ENCODE measurements at places on chromosomes 12 and 14.

GRCh38 chr12:122064025-122064777 lies 14.4 kb upstream of the MLXIP start:
- peak; percentile 40 for DNase-seq

DNA sequence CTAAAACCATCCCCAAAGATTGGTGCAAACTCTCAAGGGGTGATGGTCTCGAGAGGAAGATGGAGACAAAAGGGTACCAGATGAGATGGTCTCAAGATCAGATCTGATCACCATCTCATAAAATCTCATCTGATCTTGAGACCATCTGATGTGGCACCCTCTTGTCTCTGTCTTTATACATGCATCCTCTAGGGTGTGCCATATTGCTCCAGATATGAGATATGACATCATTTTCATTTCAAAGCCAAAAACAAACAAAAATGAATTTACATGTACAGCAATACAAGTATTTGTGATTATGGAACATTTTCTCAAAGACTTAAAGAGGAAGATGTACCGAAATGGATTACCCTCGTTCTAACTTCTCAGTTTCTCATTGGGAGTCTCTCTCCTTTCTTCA lies 787.2 kb downstream of the GALC start:
- no peak for DNase-seq

DNA sequence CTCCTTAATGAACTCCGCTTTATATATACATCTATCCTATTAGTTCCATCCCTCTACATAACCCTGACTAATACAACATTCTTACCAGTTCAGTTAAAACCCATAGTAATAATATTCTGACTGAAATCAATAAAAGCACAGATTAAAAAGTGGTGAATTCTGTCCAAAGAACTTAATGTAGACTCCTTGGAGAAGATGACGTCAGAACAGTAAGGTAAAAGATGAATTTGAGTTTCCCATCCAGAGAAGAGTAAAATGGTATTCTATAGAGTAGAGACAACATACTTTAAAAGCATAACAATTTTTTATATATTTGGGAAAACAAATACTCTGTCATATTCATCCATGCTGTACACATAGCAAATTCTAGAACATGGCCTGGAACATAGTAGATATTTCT lies 418.0 kb upstream of the SYT1 start:
- no peak for DNase-seq

- DNase-seq, result no peak
Measured at GRCh38 chr14:20118795-20119194, 8.3 kb downstream of the OR4K17 start.

DNA sequence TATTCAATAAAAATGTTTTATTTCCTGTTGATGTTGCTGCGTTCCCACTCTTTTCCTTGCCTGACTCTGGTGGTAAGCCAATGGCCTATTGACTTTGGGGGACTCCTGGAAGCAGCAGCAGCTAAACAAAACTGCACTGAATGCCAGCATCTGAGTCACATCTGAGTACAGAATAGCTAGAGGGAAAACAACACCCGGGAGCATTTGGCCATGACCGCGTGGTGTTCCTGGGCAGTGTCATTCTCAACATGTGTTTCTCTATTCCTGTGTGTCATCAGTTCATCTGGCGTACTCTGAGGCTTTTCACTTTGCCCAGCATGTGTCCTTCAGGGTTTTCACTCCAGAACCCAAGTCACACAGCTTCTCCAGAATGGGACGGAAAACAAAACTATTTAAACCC lies 238.8 kb downstream of the PAWR start:
- no peak for DNase-seq

DNA sequence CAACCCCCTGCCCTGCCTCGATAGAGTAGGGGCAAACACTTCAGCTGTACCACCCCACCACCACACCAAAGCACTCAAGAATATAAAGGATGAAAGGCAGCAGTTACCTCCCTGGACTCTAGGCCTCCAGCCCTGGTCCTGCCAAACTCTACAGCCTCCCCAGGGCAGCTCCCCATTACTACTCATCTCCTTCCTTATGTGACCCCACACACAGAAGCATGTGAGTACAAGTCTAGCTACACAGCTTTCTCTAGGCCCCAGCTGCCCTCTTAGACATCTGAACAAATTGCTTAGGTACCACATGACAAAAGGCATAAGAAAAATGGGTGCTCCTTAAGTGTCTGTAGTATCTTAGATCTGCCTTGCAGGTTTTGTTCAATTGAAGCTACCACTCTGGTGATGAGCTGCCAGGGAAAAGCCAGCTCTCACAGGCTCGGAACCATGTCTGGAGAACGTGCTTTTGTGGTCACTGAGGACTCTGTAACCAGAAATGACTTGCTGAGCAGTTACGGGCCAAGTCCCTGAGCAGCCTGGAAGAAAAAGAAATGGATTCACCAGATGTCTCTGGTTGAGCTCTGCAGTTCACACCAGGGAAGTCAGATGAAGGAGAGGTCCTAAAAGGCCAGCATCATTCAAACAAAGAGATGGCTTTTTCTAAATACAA lies 32.8 kb downstream of the FMNL3 start:
- no peak for DNase-seq

DNA sequence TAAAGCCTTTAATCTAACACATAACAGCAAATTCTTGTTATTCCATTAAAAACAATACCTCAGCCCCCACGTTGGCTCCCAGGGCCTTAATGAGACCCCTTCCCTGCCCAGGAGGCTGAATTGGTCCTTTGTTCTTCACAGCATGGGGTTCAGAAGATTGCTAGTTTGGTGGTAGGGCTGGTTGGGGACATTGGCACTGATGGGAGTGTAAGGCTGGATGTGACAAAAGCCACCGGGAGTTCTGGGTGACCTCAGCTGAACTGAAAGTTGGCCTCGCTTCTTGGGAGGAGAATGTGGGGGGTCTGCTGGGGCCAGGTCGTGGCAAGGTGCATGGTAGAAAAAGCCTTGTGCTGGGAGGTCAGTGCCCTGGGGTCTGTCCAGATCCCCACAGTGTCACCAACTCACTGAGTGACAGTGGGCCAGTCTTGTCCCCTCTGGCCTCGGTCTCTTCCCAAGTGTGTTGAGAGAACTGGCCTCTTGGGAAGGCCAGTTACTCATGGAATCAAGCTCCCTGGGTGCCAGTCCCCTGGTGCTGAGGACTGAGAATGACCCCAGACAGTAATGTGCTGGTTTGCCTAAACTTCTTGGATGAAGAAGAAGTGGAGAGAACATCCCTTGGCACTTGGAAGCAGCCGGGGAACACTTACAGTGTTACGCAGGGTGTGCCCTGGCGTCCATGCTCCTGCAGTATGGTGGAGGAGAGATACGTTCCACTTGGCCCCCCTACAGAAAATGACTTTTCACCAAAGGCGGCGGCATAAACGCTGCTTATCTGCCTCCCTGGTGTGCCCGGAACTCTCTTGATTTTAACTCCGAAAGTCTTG lies 283.7 kb upstream of the RTL1 start:
- DNase-seq, result no peak

DNA sequence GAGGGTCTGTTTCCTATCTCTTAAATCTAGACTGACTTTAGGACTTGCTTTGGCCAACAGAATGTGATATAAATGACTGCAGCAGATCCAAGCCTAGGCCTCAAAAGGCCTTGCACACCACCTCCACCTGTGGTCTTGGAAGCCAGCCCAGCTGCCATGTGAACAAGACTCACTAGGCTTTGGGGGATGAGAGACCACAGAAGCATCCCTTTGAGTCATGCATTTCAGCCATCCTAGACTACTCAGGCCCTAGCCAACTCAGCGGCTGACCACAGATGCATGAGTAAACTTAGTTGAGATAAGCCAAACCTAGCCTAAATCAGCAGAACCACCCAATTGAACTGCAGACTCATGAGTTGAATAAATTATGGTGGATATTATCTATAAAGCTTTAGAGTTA lies 87.7 kb downstream of the KCNH5 start:
- DNase-seq, result no peak

DNA sequence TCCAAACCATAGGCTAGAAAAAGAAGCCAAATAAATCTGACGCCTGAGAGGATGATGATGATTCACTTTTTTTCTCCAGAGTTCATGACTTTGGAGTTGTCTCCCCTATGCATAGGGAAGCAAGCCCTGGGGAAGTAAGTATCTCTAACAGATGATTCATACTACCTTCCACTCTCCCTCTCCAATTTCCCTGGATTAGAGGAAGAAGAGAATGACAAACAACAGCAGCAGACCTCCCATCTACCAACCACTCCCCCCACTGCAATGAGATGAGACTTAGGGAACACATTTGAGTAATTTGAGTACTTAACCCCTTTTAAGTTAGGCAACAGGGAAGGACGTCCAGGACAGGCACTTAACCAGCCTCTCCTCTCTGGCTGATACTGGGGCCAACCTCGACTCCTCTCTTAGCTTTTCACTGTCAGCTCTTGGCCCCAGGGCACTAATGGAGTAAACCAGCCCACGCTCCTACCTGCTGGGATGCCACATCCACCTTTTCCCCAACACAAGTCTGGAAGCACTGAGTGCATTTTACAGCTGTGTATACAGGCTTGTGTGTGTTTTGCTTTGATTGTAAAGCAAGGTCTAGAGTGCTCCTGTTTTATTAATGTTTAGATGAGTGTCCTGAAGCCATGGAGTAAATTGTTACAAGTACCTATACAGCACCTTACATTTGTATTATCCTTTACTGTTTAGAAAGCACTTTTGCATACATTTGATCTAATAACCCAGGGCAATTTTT lies 180.7 kb downstream of the PHLDA1 start:
- DNase-seq, result no peak

- no peak for DNase-seq
Measured at GRCh38 chr12:87376722-87377121, 652.5 kb downstream of the C12orf50 start.

DNA sequence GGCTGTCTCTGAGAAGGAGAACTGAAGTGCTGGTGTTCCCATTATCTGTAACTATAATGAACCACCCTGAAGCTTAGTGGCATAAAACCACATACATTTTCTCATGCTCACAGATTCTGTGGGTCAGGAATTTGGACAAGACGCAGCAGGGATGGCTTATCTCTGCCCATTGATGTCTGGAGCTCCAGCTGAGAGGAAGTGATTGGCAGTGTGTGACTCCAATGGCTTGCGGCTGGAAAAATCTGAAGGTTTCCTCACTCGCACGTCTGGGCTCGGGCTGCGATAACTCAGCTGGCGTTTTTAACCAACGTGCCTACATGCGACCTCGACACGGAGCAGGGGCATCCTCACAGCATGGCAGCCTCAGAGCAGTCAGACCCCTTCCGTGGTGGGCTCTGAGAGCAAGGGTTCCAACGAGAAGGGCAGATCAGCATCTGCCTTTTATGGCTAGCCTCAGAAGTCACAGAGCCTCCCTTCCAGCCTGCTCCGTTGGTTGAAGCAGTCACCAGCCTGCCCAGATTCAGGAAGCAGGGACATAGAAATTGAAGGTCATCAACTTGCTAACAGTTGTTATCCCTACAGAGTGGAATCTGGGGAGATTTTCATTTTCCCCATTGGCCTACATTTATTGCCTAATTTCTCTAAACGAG lies 143.3 kb upstream of the BCL2L14 start:
- no peak for DNase-seq

DNA sequence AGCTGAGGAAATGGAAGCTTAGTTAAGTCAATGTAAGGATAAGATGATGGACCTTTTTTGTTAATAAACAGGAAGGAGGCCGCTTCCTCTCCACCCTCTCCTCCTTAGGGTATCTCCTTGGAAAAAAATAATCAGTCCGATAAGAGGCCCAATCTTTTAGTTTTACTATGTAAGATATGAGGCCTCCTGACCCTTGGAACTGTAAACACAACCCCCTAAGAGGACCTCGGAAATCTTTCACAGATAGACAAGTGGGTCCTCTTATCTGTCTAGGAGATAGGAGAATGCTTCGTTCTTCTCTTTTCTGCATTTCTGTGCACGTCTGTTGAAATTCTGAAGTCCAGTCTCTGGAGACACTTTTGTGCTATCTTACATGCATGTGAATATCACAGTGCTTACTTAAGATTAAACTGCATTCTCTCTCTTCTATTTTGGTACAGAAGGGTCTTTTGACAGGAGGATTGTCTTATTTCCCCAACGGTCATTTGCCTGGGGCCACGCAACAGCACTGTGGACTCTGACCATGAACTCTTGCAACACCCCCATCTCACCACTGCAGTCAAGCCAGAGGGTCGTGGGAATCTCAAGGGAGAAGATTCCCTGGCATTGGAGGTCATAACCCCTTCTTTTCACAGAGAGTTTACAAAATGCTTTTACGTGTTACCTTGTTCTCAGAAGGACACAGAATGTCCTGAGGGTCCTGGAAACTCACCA lies 313.0 kb upstream of the RTL1 start:
- no peak for DNase-seq

DNA sequence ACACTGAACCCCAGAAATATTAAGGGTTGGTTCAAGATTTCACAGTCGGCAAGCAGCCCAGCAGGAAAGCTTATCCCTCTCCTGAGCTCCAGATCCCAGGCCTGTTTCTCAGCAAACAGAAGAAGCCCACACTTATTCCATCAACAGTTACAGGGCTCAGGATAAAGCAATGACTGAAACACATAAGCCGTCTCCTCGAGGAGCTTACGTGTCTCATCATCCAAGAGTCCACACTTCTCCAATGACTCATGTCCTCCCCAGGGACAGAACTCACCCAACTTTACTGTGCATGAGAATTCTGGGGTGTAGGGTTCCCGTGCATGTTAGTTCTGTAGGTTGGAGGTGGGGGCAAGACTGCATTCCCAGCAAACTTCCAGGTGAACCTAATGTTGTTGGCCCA lies 31.2 kb downstream of the GSC start:
- no peak for DNase-seq

DNA sequence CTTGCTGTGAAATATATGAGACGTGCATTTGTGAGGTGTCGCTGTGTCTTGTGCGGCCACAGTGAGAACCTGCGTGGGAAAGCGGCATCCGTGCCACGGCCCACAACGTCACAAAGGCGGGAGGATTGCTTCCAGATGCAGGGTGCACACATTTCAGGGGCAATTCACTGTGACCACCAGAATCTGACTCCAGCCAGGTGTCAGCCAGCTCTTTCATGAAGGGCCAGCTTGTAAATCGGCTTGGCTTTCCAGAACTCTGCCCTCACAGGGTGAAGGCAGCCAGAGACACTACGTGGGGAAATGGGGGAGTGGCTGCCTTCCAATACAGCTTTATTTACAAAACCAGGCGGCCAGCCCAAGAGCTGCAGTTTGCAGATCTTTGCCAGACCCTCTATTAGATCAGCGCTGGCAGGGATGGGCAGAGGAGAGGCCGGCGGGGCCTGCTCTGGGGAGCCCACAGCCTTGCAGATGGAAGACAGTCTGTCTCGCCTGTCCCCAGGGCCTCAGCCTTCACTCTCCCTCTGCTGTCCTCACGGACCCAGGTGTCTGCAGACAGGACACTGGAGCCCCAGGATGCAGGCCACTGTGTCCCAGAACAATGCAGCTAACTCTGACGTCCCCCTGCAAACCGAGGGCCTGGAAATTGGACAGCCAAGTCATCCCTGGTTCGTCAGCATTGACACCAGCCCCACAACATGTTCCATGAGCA lies 53.5 kb downstream of the ADGRD1 start:
- DNase-seq, result no peak

GRCh38 chr14:99401211-99401610 lies 79.4 kb downstream of the SETD3 start:
- DNase-seq, result no peak

DNA sequence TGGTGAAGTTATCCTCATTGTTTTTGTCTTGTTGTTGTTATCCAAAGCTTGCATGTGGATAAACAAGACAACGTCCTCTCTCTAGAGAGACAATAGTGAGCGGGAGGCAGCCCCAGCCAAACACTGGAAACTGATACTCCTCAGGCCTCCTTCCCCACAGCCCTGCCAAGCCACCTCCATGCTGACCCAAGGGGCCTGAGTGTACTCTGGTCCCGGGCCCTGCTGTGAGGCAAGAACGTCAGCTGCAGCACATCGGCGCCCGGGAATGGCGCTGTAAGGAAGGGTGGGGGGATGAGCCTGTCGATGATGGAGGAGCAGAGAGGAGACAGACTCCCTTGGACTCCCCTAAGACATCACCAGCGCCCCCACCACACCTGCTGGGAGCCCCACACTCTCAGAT lies 83.6 kb downstream of the ANO2 start:
- no peak for DNase-seq
